ENCODE measurements at places on chromosomes 12 and 14. TPM values are rescaled to one million over a fixed set of nuclear protein-coding genes. Genes with fewer than 3 reads are reported as not detected.

DNA sequence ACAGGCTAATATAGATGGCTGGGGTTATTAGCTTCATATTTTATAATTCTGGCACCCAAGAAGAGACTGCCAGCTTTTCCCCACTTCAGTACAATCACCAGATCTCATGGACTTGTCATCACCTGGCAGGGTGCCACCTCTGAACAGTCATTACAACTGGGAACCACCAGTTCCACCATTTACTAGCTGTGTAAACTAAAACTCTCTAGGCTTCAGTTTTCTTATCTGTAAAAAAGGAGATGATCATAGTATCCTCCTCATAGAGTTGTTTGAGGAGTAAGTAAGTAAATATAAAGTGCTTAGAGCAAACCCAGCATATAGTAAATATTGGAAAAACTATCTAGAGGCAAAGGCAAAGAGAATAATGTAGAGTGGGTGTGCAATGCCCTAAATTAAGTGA is 19.3 kb downstream of the CPNE8 start:
- H3K4me3 ChIP-seq: no peak overlapping the region
- H3K4me1 ChIP-seq: no peaks in the 10 kb centered on the region
- no peak overlapping the region for H3K27ac ChIP-seq
- H3K27me3 ChIP-seq: no peaks in the 10 kb centered on the region
- H3K36me3 ChIP-seq: no peaks in the 10 kb centered on the region
- DNase-seq: no peak

DNA sequence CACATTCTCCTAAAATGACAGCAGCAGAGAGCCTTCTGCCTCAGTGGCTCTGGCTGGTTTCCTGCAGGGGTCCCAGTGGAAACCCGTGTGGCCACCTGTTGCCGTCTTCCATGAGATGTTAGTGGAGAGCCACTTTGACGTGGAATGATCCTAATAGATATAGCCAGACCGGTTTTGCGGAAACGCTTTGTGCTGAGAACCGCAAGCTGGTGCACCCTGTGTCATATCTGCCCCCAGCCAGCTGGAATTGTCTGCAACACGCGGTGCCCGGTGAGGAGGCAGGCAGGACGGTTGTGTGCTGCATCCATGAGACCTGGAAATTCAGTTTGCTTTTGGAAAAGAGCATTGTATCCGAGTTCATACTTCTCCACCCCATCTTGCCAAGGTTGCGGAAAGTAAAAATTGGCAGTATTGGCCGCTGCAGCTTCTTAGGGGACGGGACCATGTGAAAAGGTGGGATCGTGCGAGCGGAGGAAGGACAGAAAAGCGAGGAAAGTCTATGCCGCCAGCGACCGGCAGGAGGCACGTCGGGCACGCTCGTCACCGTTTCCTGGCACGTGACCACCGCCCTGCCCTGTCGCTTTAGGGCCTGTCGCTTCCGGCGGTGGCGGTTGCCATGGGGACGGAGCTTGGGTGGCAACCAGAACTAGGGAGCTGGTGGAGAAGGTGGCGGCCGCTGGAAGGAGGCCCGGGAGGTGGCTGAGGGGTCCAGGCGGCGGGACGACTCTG is at the start of gene CFAP251:
Gene CFAP251, plus strand, starts transcription at position 643 of the 729 bp plus-strand sequence. CDS start 2,714 bp downstream, outside the sequence.
- H3K27me3 ChIP-seq: no peaks in the 10 kb centered on the region
- peak; percentile 94 for DNase-seq
- peak within 1 kb of the TSS; percentile 95 for H3K27ac ChIP-seq
- H3K36me3 ChIP-seq: peaks cover 2% of the 10 kb centered on the region
- peaks cover 12% of the 10 kb centered on the region for H3K4me1 ChIP-seq

DNA sequence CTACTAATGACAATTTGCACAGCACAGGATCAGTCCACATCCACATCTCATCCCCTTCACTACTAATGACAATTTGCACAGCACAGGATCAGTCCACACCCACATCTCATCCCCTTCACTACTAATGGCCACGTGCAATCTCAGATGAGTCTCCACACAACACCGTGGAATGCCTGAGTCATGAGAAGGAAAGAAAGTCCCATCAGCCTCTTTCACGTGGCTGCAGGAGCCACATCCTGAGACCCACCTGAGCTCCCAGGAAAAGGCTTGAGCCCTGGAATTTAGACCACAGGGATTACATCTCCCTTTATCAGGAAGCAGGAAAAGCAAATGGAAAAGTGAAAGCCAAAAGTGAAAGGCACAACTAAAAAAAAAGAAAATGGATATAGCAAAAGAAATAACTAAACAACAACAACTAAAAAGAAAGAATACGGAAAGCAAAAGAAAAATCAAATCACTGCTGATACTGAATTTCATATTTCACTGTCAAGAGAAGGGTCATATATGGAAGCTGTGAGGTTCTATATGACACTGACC is 1300.5 kb downstream of the TMEM121 start:
- no peak for DNase-seq
- H3K36me3 ChIP-seq: no peaks in the 10 kb centered on the region
- H3K4me3 ChIP-seq: peak overlapping the region; percentile 45
- peaks cover 29% of the 10 kb centered on the region for H3K27me3 ChIP-seq
- H3K27ac ChIP-seq: no peak overlapping the region

GRCh38 chr14:90517076-90517841 is 120.4 kb downstream of the CALM1 start:
- DNase-seq: no peak
- H3K4me3 ChIP-seq: no peak overlapping the region
- no peak overlapping the region for H3K27ac ChIP-seq
- H3K4me1 ChIP-seq: peaks cover 2% of the 10 kb centered on the region
- H3K36me3 ChIP-seq: no peaks in the 10 kb centered on the region

GRCh38 chr12:153080-153746 is 60.7 kb downstream of the SLC6A12 start:
- H3K27ac ChIP-seq: peak overlapping the region; percentile 19
- H3K4me1 ChIP-seq: peaks cover 9% of the 10 kb centered on the region
- peaks cover 5% of the 10 kb centered on the region for H3K36me3 ChIP-seq
- H3K27me3 ChIP-seq: peaks cover 43% of the 10 kb centered on the region
- no peak overlapping the region for H3K4me3 ChIP-seq

DNA sequence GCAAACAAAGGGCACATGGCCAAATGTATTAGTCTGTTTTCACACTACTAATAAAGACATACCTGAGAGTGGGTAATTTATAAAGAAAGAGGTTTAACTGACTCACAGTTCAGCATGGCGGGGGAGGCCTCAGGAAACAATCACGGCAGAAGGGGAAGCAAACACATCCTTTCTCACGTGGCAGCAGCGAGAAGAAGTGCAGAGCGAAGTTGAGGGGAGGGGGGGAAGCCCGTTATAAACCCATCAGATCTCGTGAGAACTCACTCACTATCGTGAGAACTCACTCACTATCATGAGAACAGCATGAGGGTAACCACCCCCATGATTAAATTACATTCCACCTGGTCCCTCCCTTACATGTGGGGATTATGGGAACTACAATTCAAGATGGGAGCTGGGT is 66.1 kb downstream of the ST8SIA1 start:
- H3K4me3 ChIP-seq: no peak overlapping the region
- DNase-seq: no peak
- no peak overlapping the region for H3K27ac ChIP-seq
- H3K27me3 ChIP-seq: no peaks in the 10 kb centered on the region

Gene OVCH1
- not detected for total RNA-seq

All from T-helper 17 cell (primary cell).